Mucosa of gallbladder (tissue), 1 donor: ENCODE measurements at places on chromosomes 12 and 14. TPM values are rescaled to one million over a fixed set of nuclear protein-coding genes. Genes with fewer than 3 reads are reported as not detected.

- no peak for DNase-seq
Measured at GRCh38 chr14:32770422-32770821, 168.3 kb upstream of the NPAS3 start.

Gene TDRD9
- 8.7 TPM for total RNA-seq

GRCh38 chr12:2344476-2344875, 291.7 kb downstream of the CACNA1C start:
- DNase-seq, result no peak

DNA sequence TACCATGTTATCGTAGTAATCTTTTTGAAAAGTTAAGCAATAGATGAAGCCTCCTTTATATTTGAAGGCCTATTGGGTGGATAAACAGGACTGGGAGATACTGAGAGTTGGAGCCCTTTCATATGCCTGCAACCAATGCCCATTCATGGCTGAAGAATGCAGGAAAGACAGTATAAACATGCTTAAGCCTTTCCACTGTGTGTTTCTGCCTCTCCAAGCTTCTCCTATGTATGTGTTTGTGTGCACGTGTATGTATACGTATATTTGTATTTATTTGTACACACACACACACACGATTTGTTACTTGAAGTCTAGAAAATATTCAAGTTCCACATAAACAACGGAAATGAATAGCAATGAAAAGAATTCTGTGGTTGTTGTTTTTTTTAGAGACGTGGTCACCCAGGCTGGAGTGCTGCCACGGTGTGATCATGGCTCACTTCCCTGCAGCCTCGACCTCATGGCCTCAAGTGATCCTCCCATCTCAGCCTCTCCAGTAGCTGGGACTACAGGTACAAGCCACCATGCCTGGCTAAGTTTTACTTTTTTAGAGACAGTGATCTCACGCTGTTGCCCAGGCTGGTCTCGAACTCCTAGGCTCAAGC, 1453.5 kb downstream of the AACS start:
- no peak for DNase-seq

Gene COA8
- total RNA-seq, result 33.7 TPM

DNA sequence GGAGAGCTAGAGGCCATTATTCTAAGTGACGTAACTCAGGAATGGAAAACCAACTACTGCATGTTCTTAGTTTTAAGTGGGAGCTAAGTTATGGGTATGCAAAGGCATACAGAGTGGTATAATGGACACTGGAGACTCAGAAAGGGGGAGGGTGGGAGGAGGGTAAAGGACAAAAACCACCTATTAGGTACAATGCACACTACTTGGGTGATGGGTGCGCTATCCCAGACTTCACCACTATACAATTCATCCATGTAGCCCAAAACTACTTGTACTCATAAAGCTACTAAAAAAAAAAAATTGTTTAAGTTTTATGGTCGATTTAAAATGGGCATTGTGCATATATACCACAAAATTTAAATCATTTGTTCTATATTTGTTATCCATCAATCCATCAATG, 24.3 kb downstream of the SLC41A2 start:
- DNase-seq, result no peak

- no peak for DNase-seq
Measured at GRCh38 chr14:23653051-23653450, 16.9 kb downstream of the DHRS2 start.

Gene LRP10
- 315 TPM for total RNA-seq

DNA sequence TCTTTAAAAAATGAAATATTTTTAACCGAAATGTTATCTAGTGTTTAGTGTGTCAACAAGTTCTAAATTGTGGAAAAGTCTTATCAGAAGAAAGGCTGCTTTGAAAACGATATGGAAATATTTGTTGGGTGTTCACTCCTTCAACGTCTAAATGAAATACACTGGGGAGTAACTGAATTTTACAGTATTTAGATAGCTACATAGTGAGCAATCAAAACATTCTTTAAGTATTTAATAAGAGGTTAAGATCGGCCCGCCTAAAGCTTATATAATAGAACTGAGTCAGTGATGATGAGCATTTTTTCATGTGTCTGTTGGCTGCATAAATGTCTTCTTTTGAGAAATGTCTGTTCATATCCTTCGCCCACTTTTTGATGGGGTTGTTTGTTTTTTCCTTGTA, 228.3 kb downstream of the RAD51B start:
- DNase-seq, result no peak
